ENCODE measurements at places on chromosomes 6 and 20.

GRCh38 chr20:61865353-61865752, 200.3 kb downstream of the TAF4 start:
- no peak for DNase-seq

DNA sequence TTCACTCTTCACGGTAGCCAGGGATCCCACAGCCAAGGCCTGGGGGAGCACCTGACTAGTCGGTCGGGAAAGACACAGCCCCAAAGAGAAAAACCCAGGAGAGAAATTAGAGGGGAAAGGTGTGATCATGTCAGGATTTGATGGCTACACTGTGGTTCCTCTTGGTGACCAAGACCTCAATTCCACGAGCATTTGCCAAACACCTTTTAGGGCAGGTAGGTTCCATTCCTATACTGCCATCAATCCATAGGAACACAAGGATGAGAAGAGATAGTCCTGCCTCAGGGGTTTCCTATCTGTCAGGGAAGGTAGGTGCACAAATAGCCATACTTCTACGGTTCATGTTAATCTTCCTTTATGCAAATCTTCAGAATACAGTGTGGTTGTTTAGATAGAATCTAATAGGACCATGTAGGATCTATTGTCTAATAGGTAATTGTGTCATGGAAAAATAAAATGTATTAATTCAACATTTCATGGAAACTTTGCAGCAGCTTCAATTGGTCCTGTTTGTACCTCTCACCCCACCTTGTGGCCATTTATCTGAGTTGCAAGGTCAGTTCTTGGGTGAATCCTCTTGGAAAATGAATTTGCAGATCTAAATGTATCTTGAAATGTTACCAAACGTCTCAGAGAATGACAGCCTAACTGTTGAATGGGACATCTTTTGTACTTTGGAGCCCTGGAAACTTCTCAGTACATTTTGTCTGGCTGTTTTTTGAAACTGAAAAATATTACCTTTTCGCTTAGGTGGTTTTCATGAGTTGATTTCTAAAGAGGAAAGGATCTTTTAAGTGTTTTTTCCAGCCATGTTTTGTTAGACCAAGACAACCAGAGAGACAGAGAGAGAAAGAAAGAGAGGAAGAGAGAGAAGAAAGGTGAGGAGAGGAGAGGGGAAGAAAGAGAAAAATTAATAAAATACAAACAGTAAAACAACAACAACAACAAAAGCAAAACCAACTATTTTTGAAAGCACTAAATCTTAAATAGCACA, 33.7 kb upstream of the IYD start:
- peak; percentile 6 for DNase-seq

DNA sequence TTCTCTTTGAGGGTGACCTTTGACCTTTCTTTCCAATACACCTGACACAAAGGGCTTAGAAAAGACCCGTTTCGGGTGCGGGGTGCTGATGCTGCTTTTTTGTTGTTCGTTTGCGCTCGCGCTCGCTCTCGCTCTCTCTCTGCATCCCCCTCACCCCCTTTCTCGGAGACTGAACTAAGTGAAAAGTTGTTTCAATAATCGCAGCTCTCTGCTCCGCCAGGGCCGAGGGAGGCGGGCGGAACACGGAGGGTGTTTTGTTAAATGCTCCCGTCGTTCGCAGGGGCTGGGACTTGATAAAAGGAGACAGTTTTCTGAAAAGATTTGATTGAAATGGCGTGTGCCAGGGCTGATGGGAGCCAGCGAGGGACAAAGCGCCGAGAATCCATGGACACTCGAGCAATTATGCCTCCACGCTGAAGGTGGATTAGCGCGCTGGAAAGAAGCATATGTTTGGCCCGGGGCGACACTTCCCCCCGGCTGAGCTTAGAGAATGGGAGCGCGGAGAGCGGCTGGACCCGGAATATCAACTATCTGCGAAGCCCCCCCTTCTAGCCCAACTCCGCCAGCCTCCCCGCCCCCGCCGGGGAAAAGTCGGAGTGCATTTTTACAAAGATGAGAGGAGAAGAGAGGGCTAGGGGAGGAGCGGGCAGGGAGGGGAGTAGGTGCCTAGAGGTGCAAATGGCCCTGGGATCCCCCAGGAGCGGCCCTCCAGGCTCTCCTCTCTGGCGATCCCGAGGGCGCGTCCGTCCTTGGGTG, 25.0 kb downstream of the TFAP2A start:
- DNase-seq, result no peak

GRCh38 chr6:5904532-5904931, 102.2 kb downstream of the NRN1 start:
- DNase-seq, result no peak

DNA sequence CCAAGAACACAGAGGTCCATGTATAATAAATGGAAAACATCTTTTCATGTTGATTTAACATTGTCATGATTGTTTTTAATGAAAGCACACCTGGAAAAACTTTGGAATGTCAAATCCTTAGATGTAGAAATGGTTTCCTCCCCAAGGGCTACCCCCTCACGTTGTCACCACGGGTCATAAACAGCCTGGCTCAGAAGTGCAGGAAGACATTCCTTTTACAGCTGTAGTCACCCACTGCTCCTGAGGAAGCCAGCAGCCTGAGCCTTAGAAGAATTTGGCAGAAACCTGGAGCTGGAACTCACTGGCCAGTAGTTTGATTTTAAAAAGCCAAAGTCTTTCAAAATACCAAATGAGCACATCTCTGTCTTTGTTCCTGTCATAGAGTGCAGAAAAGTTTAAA, 23.7 kb downstream of the ADGRF5 start:
- DNase-seq, result no peak

GRCh38 chr6:149457316-149457884, 27.4 kb downstream of the ZC3H12D start:
- DNase-seq, result no peak

- DNase-seq, result no peak
Measured at GRCh38 chr6:168414336-168415097, 26.5 kb upstream of the SMOC2 start.

- DNase-seq, result no peak
Measured at GRCh38 chr20:58313396-58313795, 3.9 kb downstream of the RAB22A start.

DNA sequence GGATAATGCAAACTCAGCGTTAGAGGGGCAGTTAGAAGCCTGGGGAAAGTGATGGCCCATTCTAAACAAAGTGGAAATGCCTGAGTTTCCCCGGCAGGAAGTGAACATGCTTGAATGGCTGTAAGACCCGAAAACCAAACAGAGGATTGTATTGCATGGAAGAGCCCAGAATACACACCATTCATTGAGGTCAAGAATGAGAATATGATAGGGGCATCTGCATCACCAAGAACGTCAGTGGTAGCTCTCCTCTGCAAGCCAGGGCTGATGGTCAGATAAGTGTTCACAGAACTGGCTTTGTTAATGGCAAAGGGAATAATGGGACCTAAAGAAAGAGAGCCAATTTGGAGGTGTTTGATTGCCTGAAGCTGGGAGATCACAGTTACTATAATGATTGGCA, 663.4 kb downstream of the KHDRBS2 start:
- no peak for DNase-seq

GRCh38 chr6:128570680-128571063, 50.3 kb upstream of the PTPRK start:
- DNase-seq, result no peak

DNA sequence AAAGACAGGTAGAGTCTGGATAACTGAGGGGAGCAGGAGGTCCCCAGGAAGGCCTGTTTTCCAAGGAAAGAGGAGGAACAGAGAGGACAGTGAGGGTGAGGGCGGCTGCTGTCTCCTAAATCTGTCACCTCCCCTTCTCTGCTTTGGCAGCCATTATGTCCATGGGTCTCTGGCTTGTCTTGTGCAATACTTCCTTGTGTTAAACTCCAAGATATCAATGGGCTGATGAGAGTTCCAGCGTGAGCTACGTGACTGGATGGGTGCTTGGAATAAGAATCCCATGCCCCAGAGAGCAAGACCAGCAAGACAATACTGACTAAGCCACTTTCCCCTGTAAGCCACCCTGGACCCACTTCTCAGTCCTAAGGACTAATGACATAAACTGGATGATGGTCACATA, 26.3 kb upstream of the DNAAF9 start:
- DNase-seq, result no peak

DNA sequence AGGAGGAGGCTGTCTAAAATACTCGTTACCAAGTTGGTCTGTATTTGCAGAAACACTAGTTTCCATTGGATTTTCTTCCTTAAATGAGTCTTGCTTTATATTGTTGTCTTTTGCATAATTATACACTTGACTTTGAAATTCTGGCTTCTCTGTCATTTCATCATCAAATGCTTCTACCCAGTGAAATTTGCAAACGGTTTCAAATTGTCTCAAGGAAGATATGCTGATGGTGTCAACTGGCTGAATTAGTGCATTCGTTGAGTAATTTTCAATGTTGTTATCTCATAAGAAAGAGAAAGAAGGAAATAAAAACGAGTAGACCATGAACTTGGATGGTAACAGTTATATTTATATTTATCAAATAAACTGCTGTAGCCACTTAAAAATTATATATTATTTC, 10.8 kb downstream of the CAGE1 start:
- DNase-seq, result no peak

DNA sequence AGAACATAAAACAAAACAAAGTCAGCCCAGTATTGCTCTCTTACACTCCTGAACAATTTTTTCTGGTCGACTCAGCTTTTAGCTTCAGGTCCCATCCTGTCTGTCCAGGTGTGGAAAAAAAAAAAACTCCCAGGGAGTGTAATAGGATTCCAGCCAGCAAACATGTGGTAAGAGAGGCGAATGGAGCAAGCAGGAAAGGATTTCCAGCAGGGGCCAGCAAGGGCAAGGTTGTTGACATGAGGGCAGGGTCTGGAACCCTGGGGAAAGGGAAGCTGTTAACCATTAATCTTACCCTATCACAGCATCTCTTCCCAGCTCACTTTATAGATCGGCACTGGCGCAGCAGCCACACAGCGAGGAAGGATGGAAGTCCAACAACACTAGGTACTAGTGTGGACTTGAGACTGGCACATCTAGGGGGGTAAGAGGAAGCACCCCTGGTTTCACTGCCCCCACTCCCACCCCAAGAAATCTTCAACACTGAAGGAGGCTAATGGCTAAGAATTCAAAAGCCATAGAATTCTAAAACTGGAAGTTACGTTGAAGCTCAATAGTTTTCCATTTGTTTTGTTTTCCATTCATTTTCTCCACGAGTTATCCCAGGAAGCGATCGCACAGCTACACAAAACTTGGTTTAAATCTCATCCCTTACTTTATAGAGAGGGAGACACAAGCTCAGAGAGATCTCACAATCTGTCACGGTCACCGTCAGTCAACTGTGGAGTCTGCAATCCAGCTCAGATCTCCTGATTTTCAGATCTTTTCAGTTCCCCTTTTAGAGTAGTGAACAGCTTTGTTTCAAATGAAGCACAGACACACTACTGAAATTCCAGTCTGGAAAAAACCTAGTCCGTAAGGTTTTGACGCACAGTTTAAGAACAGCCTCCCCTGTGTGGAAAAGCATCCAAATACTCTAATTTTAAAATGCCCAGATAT, 53.3 kb downstream of the SLC22A23 start:
- no peak for DNase-seq

GRCh38 chr6:170076466-170077165, 214.3 kb downstream of the DLL1 start:
- DNase-seq, result no peak

GRCh38 chr6:37130704-37131103, 39.2 kb upstream of the PIM1 start:
- no peak for DNase-seq

- no peak for DNase-seq
Measured at GRCh38 chr6:88882536-88882935, 80.9 kb downstream of the RNGTT start.

DNA sequence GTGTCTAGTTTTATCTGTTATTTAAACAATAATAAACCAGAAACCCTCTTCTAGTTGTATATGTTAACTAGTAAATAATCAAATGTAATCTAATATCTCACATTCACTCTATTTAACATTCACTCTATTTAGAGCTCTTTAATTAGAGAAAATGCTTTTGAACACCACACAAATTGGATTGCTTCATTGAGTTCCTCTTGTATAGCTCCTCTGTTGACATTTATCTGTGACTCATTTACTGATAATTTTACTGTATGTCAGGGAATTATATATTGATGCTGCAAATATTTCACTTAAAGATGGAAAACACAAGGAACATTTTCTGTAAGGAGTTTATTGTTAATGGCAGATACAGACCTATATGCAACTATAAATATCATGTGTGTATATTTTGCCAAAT, 594.6 kb downstream of the COL12A1 start:
- DNase-seq, result no peak

DNA sequence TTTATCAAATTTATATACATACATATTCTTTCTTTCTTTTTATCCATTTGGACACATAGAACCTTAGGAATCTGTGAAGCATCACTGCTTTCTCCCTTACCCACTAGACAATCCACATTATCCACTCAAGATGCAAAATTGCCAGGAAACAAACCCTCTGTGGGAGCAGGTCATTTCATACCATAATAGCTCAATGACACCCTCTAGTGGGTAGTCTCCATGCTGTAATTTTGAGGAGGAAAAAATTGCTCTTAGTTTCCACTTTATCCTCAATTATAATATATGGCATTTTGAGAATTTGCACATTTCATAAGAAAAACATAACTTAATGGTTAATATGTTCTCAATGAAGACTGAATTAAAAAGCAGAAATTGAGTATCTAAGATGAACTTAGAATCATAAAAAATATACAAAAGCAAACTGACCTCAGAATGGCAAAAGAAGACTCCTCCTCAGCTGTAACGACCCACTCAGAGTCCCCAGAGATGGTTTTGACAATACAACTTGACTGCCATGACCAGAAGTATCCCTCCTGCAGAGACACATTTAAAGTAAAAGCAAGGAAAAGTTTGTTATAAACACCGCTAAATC, 164.1 kb downstream of the FRK start:
- no peak for DNase-seq

GRCh38 chr6:593139-593906, 63.6 kb downstream of the HUS1B start:
- no peak for DNase-seq

DNA sequence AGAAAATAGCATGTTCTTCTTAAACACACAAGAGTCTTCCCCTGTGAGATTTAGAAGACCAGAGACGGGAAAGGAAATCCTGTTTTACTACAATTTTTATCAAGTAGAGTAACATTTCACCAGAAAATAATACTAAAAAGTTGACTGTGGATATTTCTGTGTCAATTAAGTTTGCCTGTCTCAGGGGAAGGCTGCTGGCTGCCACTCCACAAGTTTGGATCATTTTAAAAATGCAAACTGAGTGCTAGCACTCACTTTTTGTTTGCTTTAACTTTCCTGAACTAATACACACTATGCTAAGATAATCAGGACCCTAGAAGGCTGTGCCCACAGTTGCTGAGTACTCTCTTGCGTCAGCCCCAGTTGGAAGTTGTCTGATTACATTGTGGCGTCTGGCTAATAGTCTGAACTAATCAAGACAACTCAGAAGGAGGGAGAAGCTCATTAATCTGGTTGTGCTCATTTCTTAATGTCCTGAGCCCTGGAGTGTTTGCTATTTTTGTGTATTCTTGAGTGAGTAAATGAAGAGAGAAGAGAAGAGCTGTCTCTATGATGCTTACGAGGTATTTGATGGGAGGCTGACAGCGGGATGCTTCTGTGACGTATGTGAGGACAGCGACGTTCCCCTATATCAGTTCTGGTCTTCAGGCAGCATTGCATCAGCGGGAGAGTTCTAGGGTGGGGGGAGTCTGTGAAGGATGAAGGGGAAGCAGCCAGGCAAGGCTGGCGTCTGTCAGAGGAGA, 664.2 kb downstream of the QKI start:
- no peak for DNase-seq

Measured in C1 segment of cervical spinal cord (tissue), 14 donors.